ENCODE measurements at places on chromosomes 2 and 18.

DNA sequence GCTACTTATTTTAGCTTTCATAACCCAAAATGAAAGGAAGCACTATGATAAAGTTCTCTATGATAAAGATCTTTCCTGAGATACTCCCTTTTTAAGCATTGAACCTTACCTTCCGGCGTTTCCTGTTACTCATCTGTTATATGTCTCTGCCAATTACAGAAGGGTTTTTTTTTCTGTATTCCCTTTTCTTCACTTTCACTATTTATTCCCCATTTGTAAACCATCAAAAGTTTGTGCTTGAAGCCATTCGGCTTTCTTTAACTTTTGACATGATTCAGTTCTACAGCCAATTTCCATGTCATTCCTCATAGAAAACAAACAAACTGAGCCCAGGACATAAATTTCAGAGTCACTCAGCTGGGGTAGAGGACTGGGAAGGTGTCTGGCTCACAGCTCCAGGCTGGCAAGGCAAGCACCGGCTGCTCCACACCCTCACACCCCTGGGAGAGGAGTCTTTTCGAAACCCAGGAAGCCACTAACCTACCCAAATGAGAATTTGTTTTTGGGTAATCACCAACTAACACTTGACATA is 429.4 kb upstream of the TRIB2 start:
- no peak for DNase-seq

DNA sequence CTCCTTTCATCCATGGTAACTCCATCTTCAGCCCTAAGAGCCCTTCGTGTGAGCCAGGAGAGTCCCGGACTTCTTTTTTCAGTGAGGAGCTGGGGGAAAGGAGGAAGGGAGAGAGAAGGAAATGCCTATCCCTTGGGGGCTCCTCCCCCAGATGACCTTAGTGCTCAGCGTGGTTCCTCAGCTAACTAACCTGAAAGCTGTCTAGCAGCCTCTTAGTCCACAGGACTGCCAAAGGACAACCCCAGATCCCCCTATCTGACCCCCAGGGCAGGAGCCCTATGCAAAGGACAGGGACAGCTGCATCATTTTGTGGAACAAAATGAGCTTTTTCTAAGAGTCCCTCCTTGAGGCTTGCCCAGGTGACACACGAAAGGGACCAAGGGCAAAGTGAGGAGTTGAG is 7.9 kb downstream of the SPR start:
- DNase-seq = no peak

DNA sequence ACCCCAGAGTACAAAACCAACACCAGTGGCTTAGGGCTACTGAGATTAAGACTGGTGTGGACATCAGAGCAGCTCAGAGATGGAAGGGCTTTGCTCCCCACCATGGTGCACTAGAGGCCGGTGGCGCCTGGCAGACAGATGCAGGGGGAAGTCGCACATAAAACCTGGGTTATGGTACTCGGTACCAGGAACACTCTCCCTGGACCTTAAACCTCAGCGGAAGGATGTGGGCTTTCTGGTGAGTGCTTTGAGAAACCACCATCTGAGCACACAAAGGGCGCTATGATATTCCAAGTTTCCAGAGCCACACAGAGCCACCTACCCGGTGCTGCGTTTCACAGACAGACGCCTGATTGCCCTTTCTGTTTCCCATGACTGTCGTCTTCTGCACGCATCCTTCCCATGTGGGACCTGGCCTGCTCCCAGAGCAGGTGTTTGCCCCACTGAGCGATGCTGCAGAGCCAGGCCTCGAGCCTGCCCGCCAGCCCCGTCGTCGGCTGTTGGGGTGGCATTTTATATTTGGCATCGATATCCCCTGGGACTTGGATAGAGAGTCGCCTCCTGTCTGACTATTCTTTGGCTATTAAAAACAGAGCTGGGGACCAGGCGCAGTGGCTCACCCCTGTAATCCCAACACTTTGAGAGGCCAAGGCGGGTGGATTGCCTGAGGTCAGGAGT is 89.5 kb upstream of the ODC1 start:
- DNase-seq = no peak

DNA sequence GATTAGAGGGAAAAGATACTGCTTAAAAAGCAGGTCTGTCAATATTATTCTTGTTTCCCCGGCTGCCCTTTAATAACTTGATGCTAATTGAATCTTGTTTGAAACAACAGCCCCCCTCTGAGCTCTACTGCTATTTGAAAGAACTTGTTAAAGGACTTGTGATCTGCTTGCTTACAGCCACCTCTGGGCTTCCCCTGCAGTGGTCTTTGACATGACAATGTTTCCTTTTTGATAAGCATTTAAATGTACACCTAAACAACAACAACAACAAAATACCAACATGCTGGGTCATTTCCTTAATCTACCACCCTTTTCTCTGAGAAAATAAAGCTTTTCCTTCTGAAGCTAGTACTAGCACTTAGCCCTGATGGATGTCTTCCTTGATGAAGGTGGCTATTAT is 3.9 kb downstream of the HOXD1 start:
- no peak for DNase-seq

DNA sequence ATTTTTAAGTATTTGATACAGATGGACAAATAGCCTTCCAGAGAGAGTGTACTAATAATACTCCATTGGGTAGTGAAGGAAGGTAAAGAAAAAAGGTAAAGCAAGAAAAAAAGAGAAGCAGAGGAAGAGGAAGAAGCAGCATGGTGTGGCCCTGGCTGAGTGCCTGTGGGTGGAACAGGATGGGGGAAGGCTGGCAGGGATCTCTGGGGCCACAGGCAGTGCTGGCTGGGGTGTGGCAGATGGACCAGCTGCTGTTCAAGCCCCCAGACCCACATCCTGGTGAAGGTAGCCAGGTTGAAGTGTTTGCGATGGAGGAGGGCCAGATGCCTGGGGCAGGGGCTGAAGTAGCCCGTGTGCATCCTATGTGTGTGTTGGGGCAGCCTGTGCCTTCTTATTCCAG is 79.0 kb downstream of the DYSF start:
- DNase-seq = no peak

- DNase-seq = no peak
Observed at GRCh38 chr2:225190987-225191386, 148.7 kb upstream of the DOCK10 start.

- no peak for DNase-seq
Observed at GRCh38 chr2:10646153-10646552, 43.6 kb downstream of the NOL10 start.

DNA sequence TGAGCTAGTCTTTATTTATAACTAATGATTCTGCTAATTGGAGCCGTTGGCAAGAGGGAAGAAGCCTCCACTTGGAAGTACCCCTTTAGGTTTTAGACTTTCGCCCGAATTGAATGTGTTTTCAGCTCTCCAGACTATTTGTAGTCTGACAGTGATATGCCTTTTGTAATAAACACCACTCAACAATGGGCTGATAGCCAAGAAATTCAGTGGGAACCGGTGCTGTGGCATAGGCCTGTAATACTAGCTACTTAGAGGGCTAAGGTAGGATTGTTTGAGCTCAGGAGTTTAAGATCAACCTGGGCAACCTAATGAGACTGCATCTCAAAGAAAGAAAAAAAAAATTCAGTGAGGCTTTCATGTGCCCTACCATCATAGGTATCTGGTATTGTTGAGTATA is 13.6 kb upstream of the ZSCAN30 start:
- no peak for DNase-seq

GRCh38 chr18:72468021-72468710 is 76.0 kb downstream of the CBLN2 start:
- DNase-seq = no peak

- no peak for DNase-seq
Observed at GRCh38 chr2:113276216-113276760, 2.4 kb downstream of the PAX8 start.

DNA sequence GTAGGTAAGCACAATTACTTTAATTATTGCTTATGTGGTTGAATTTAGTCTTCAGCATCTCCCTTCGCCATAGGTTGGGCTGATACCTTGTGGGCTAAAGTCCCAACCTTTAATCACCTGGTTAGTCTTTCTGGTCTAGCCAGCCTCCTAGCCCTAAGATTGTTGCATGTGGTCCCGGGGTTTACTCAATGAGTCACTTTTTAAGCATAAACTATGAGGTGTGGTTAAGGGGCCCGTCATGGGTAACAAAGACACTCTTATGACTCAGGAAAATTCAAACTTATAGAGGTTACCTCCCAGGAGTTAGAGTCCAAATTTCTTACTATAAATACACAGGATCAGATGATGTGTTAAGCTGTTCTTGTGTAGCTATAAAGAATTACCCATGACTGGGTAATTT is 841.6 kb downstream of the TRIB2 start:
- DNase-seq = no peak

- no peak for DNase-seq
Observed at GRCh38 chr2:133157141-133157540, 411.1 kb downstream of the NCKAP5 start.

DNA sequence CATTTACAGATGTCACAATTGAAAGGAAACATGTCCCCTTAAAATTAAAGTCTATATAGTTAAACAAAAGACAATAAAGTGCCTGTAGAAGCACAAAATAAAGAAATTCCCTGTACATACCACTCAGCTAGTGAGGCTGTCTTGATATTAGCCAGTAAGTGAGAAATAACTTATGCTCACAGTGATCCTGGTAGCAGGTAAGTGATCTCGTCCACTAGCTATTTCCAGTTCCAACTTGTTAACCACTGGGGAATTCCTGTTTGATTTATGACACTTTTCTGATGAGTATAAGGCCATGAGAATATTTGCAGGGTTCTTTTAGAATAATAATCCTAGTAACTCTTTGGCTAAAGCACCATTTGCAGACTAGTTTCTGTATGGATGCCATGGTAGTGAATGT is 127.9 kb upstream of the PGAP1 start:
- no peak for DNase-seq

GRCh38 chr2:197241596-197241995 is 69.0 kb downstream of the ANKRD44 start:
- no peak for DNase-seq

DNA sequence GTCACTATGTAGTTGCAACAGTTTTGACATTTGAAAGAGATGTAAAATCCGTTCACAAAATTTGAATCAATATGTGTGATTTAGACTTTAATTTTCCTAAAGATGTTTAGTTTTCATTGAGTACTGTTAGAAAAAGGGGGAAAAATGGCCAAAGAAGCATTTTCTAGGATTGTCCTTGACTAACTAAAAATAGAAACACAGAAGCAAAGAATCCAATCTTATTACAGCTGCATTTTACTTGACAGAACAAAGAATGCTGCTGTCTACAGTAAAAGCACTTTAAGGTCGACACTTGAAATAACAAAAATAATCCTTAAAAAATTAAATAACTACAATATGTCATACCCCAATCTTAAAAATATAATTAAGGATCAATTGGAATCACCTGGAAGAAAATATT is 48.9 kb downstream of the FRZB start:
- no peak for DNase-seq

- DNase-seq = peak; percentile 3
Observed at GRCh38 chr2:152466980-152467676, 132.2 kb downstream of the FMNL2 start.

- DNase-seq = no peak
Observed at GRCh38 chr18:32152705-32153448, 37.0 kb upstream of the MEP1B start.

- DNase-seq = no peak
Observed at GRCh38 chr2:11680901-11681721, 11.1 kb upstream of the NTSR2 start.

GRCh38 chr2:144550911-144551310 is 31.0 kb upstream of the ZEB2 start:
- no peak for DNase-seq

DNA sequence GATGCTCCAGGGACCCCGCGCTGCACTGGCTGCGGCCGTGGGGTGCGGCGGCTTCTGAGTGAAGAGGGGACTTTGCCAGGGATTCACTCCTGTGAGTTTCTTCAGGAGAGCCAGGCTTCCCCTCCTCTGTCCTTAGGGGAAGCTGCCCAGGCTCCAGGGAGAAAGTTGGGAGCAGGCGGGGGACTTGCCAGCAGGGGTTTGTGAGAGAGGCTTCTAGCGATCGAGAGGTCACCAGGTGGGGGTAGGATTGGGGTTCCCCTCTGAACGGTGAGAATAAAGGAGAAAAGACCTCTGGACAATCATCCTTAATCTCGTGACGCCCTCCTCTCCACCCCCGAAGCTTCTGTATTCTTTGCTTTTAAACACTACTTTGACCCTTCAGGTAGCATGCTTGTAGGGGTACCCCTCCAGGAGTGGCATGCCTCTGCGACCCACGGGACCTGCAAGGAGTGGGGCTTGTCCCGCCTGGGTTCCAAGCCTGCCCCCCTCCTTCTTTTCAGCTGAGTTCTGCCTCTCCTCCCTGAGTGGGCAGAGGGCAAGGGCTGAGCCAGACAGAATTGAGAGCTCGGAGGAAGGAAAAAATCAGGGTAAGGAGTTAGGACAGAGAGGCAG is 601 bp downstream of the PROKR1 start:
- DNase-seq = no peak

- no peak for DNase-seq
Observed at GRCh38 chr2:195633974-195634373, 23.1 kb upstream of the SLC39A10 start.

- no peak for DNase-seq
Observed at GRCh38 chr2:238024986-238025385, 35.8 kb upstream of the SCLY start.

- no peak for DNase-seq
Observed at GRCh38 chr2:171889808-171890207, 4.2 kb downstream of the SLC25A12 start.

- no peak for DNase-seq
Observed at GRCh38 chr2:239278941-239279365, 121.9 kb downstream of the HDAC4 start.

GRCh38 chr2:17540093-17540812 is at the start of gene VSNL1:
VSNL1 (plus strand) TSS chr2:17540696; CDS start chr2:17592075, 51,379 bp downstream.
- no peak for DNase-seq

DNA sequence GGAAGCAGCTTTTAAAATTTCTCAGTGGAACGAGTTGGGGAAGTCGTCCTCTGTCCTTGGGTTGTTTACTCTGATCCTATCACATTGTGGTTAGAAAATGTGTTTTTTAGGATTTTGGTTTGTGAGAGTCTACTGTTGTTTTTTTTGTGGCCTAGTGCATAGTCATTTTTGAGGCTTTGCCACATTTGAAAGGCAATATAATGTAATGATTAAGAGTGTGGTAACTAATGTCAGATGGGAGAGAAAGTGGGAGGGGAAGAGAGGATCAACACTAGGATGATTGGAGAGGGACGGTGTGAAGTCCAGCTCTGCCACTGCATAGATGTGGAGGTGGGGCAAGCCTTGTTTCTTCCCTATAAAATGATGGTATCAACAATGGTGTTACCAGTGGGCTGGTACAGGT is 8.5 kb downstream of the SP140L start:
- no peak for DNase-seq
